Activated gamma-delta T cell (primary cell): ENCODE measurements at places on chromosomes 1 and 21.

GRCh38 chr1:83098791-83099190, 900.1 kb downstream of the TTLL7 start:
- DNase-seq: no peak

DNA sequence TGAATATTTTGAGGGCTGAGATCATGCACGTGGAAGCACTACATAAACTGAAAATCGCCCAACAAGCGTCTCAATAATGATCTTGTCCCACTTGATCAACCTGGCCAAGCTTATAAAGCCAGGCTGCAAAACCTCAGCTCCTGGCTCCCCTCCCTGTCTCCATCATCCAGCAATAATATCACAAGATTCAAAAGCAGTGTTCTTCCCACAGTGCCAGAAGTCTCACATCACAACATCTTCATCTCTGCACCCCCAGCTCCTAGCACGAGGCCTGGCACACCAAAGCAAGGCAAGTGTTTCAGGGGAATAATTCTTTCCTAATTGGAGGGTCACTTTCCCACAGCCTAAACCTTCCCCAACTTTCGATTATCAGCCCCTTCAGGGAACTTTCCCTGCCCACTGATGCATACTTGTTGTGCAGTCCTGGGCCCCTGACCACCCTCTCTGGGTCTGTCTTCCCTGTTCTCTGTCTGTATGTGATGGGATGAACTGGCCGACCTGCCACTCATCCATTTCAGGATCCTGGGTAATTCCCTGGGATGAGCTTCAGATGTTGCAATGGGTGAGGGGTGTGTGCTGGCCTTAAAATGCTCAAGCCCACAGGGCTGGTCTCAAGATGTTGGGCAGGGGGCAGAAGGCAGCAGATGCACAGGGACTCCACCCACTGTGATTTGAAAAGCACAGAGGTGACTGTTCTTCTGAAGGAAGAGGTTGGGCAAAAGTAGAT, 129.0 kb downstream of the DMRTB1 start:
- DNase-seq: no peak

DNA sequence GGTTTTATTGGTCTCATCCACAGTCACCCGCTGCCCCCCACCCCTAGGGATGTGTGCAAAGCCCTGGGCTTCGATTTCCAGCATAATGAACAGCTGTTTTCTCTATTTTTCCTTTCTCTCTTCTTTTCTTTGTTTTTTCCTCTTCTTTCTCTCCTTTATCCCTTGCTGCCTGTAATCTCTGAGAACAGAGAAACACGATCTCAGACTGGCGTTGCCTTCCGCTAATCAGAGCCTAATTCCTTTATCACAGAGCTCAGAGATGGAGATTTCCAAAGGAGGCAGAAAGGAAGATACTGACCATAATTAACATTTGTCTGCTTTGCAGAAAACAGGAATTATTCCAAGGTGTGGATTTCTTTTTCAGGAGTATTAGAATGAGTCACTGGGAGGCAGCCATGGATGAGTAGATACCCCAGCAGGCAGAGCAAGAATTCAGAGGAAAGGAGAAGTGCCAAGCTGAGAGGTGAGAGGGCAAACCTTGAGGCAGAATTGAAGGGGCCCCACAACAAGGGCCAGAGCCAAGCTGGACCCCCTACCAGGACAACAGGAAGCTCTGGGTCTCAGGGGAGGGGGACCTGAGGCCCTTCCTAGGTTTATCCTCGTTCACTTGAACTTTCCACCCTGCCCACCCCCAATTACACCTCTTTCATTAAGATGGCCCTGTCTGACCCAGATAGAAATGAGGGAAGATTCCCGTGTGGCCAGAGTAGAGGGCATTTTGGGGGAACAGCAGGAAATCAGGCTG, 33.3 kb downstream of the MATN1 start:
- DNase-seq: no peak

GRCh38 chr21:45822429-45823099, 159.0 kb upstream of the COL6A1 start:
- DNase-seq: no peak

DNA sequence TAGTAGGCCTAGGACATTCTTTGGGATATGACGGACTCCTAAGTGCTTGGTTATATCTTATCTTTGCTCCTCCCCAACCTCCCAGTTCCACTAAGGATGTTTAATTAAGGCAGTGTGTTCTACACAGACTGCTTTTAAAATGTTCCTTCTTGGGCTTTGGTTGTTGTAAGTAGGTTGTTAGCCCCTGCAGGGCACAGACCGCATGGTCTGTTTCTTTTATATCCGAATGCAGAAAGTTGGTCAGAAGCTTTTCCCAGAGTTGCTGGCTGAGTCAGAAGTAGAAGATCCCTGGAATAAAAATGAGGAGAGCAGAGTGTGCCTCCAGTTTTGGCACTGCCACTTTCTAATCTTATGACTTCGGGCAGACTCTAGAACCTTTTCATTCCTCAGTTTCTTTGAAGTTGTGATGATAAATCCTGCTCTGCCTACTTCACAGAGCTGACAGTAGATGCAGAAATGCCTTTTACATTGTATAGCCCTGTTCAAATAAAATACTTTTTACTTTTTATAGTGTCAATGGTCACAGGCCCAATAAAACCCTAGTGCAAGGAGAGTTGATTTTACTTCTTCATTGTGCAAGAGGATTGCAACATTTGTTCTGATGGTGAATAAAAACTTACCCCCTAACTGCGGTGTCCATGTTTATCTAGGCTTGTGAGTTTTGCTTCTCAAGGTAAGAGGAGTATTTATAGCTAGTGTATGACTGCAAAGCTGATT, 18.4 kb downstream of the FMN2 start:
- DNase-seq: no peak
